ENCODE measurements at places on chromosomes 7 and 10. TPM values are rescaled to one million over a fixed set of nuclear protein-coding genes. Genes with fewer than 3 reads are reported as not detected.

NPSR1 gene
- total RNA-seq = not detected

VWC2 gene
- total RNA-seq = not detected

SLC26A5 gene
- total RNA-seq = not detected

CLRN3 gene
- total RNA-seq = not detected

OR6B1 gene
- total RNA-seq = not detected

DNA sequence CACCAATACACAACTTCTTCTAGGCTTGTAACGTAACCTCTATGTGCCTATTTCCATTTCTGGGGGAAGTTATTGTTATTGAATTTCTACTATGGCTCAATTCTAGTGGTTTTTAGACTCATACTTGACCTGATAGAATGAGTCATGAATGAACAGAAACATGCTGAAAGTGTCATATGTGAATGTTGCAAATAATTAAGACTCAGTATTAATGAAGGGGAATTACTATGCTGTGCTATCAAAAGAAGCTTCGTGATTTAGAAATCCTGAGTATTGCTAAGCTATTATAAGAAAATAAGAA is 135.1 kb upstream of the ZWINT start:
- H3K36me3 ChIP-seq = no peaks in the 10 kb centered on the region
- no peaks in the 10 kb centered on the region for H3K4me1 ChIP-seq
- H3K27ac ChIP-seq = no peak overlapping the region
- DNase-seq = no peak
- H3K4me3 ChIP-seq = no peak overlapping the region

- no peaks in the 10 kb centered on the region for H3K36me3 ChIP-seq
- no peak overlapping the region for H3K4me3 ChIP-seq
- H3K4me1 ChIP-seq = peaks cover 21% of the 10 kb centered on the region
- H3K27me3 ChIP-seq = peaks cover 4% of the 10 kb centered on the region
These were observed 78.6 kb upstream of the MPP7 start for GRCh38 chr10:28381466-28381865.

DNA sequence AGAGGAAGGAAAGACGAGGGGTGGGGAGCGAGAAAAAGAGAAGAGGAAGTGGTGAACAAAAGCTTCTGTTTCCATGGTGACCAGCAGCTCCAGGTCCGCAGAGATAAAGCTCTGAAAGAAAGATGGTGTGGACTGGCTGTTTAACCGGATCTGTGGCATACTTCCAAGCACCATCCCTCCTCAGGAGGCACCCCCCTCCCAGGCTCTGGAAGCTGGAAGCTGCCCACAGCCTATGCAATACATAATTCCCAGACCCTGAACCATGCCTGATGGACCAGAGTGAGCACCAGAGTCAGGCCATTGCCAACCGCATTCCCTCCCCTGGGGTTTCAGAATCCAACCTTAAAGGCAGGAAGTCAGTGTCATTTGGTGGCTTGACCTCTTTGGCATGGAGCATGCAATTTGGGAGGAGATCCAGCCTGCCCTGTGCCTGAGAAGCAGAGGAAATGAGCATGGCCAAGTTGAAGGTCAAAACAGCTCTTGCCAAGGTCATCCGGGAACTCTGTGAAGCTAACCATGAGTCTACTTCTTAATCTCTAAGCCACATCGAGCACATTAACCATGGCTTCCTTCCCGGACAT is 22.2 kb upstream of the CPXM2 start:
- DNase-seq = no peak
- peaks cover 5% of the 10 kb centered on the region for H3K36me3 ChIP-seq
- no peak overlapping the region for H3K27ac ChIP-seq
- H3K4me1 ChIP-seq = peaks cover 2% of the 10 kb centered on the region
- no peak overlapping the region for H3K4me3 ChIP-seq

DNA sequence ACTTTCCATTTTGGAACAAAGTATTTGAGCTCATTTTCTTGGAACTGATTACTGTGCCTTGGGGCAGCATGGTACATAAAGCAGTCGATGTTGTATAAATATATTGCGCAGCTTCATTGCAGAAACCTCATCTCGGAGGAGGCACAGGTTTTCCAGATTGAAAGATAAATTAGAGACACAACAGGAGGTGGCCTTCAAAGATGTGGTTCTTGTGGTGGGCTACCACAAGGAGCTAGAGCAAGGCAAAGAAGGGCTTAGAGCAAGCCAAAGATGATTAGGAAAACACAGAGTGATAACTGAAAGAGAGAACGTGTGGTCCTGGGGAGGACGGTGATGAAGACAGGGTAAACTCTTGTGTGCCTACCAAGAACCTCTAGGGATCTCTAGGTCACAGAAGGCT is 169.1 kb upstream of the TNS3 start:
- H3K27ac ChIP-seq = no peak overlapping the region
- no peak overlapping the region for H3K4me3 ChIP-seq
- DNase-seq = no peak
- H3K36me3 ChIP-seq = no peaks in the 10 kb centered on the region
- H3K4me1 ChIP-seq = no peaks in the 10 kb centered on the region

GRCh38 chr10:104937567-104937966 is 296.5 kb downstream of the SORCS3 start:
- no peak overlapping the region for H3K27ac ChIP-seq
- no peaks in the 10 kb centered on the region for H3K27me3 ChIP-seq
- no peaks in the 10 kb centered on the region for H3K36me3 ChIP-seq
- peaks cover 8% of the 10 kb centered on the region for H3K4me1 ChIP-seq

Data from T-helper 17 cell (primary cell).